ENCODE measurements at places on chromosomes 7 and 10. TPM values are rescaled to one million over a fixed set of nuclear protein-coding genes. Genes with fewer than 3 reads are reported as not detected.

The TACR2 gene
- total RNA-seq, result not detected

The MRC1 gene
- total RNA-seq, result 0.04 TPM

The ECHDC3 gene
- total RNA-seq, result 3.5 TPM

DNA sequence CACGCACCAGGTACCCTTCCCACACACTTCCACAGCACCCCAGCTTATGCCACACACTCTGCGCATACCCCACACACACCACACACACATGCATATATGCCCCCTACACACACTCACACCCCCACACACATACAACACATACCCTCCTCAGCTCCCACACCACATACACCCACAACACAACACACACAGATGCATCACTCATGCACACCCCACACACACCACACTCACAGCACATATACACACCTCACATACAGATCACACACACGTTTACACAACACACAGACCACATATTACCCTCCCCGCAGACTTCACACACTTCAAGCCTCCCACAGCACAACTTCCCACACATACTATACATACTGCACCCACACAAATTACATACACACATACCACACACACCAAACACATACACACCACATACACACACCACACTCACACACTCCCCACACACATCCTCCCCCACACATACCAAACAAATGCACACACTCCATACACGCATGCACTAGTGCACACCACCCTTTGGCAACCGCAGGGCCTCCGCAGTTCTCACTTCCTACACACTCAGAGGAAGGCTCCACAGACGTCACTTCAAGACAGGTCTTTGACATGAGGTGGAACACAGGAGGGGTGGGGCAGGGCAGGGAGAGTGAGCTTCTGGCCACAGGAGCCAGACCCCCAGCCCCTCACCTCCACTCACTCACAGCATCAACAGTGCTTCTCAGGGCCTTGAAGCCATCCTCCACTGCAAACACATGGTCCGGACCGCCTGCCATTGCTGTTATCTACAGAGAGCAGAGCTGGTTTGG, 18.5 kb upstream of the ANTXRL start:
- H3K4me3 ChIP-seq, result no peak overlapping the region
- H3K4me1 ChIP-seq, result peaks cover 25% of the 10 kb centered on the region
- peaks cover 2% of the 10 kb centered on the region for H3K36me3 ChIP-seq
- no peak overlapping the region for H3K27ac ChIP-seq

DNA sequence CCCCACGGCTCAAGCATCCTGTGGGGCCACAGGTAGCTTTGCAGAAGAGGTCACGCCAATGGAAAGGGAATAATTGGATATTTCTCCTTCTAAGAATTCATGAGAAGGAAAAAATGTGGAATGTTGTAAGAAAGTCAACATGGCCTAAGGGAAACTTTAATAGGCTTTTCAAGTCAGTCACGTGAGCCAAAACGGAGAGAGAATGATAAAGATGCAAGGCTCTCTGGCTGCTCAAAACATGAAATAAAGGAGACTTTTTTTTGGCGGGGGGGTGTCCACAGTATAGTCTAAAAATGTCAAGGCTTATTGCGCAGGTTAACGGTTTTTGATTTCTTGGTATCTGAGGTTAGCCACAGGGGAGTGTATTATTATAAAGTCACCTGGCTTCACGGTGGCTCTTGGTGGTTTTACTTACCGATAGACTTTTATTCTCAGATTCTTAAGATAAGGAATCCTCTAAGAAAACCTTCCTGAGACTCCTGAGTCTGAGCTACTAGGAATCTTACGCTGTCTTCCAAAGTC, 148.1 kb downstream of the ARHGAP21 start:
- DNase-seq, result no peak
- H3K27me3 ChIP-seq, result peaks cover 15% of the 10 kb centered on the region
- H3K27ac ChIP-seq, result no peak overlapping the region
- no peaks in the 10 kb centered on the region for H3K36me3 ChIP-seq

- H3K4me3 ChIP-seq, result peak overlapping the region; percentile 56
- peak; percentile 55 for DNase-seq
- H3K36me3 ChIP-seq, result no peaks in the 10 kb centered on the region
Observed at GRCh38 chr10:8049045-8049864, 5.2 kb upstream of the GATA3 start.

DNA sequence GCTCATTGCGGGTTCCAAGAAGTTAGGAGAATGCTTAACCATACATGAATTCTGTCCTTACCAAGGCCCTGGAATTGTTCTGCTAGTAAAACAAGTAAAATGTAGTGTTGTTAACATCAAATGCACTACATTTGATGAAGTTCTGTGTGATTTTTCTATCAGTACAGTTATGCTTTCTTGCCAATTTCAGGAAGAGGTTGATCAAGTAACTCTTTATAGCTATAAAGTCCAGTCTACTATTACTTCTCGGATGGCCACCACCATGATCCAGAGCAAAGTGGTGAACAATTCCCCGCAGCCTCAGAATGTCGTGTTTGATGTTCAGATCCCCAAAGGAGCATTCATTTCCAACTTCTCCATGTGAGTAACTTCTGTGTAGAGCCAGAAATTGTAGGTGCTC, 5.7 kb downstream of the ITIH2 start:
- peaks cover 6% of the 10 kb centered on the region for H3K27me3 ChIP-seq
- H3K36me3 ChIP-seq, result no peaks in the 10 kb centered on the region
- H3K27ac ChIP-seq, result no peak overlapping the region
- DNase-seq, result no peak
- no peak overlapping the region for H3K4me3 ChIP-seq
- H3K4me1 ChIP-seq, result no peaks in the 10 kb centered on the region

DNA sequence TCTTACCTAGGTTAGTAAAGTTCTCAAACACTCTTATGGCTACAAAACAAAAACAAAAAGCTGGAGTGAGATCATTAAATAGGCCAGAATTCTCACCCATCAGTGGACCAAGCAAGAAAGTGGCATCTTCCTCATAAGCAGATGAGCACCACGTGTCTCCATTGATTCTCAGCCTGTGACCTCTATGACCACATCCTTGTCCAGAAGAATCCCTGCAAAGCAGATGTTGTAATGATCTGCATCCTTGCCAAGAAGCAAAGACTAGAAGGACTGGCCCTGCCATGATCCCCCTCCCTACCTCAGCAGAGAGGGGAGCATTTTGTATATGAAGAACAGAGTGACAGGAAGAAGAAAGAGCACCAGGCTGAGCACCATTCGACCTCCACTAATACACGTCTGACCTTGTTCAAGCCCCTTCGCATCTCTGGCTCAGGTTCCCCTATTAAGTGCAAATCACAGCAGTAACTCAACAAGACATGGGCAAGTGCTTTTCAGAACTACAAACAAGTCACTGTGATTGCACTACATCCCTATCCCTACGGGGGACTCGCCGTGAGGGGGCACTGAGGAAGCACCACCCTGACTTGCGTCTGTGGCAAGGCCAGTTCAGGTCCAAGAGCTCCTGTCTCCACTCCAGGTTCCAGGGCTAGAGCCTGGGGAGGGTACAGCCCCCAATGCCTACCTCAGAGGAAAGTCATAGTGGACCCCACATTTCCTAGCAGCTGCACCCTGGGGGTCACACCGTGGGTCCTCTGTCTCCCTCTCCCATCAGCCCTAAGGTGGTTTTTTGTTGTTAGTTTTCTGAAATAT, 22.2 kb upstream of the RASSF4 start:
- no peak for DNase-seq
- peaks cover 5% of the 10 kb centered on the region for H3K4me1 ChIP-seq
- no peaks in the 10 kb centered on the region for H3K36me3 ChIP-seq
- H3K27me3 ChIP-seq, result peaks cover 2% of the 10 kb centered on the region
- no peak overlapping the region for H3K4me3 ChIP-seq
- no peak overlapping the region for H3K27ac ChIP-seq

- peak; percentile 31 for DNase-seq
- peaks cover 40% of the 10 kb centered on the region for H3K4me1 ChIP-seq
- H3K4me3 ChIP-seq, result no peak overlapping the region
- no peak overlapping the region for H3K27ac ChIP-seq
- peaks cover 11% of the 10 kb centered on the region for H3K36me3 ChIP-seq
Observed at GRCh38 chr7:2734751-2735571, 47.0 kb downstream of the AMZ1 start.

- no peaks in the 10 kb centered on the region for H3K4me1 ChIP-seq
- H3K27me3 ChIP-seq, result no peaks in the 10 kb centered on the region
- no peak overlapping the region for H3K27ac ChIP-seq
- H3K36me3 ChIP-seq, result no peaks in the 10 kb centered on the region
- no peak for DNase-seq
- H3K4me3 ChIP-seq, result no peak overlapping the region
Observed at GRCh38 chr7:110050785-110051184, 1040.1 kb upstream of the LRRN3 start.

- no peak overlapping the region for H3K27ac ChIP-seq
- H3K27me3 ChIP-seq, result no peaks in the 10 kb centered on the region
- no peak overlapping the region for H3K4me3 ChIP-seq
- DNase-seq, result no peak
Observed at GRCh38 chr7:104550362-104550761, 222.0 kb downstream of the LHFPL3 start.

GRCh38 chr7:128827971-128828711, 2.1 kb upstream of the FLNC start:
- peaks cover 27% of the 10 kb centered on the region for H3K27me3 ChIP-seq
- peaks cover 13% of the 10 kb centered on the region for H3K4me1 ChIP-seq
- no peak for DNase-seq

GRCh38 chr7:50209461-50210135, 94.9 kb upstream of the IKZF1 start:
- peak overlapping the region; percentile 7 for H3K4me3 ChIP-seq
- H3K27ac ChIP-seq, result peak overlapping the region; percentile 94
- H3K27me3 ChIP-seq, result no peaks in the 10 kb centered on the region
- peaks cover 97% of the 10 kb centered on the region for H3K4me1 ChIP-seq
- H3K36me3 ChIP-seq, result peaks cover 6% of the 10 kb centered on the region
- peak; percentile 69 for DNase-seq

Measured in activated CD4-positive, alpha-beta T cell treated with anti-CD3 and anti-CD28 coated beads for 36 hours (primary cell).